ENCODE measurements at places on chromosomes 3 and 15.

DNA sequence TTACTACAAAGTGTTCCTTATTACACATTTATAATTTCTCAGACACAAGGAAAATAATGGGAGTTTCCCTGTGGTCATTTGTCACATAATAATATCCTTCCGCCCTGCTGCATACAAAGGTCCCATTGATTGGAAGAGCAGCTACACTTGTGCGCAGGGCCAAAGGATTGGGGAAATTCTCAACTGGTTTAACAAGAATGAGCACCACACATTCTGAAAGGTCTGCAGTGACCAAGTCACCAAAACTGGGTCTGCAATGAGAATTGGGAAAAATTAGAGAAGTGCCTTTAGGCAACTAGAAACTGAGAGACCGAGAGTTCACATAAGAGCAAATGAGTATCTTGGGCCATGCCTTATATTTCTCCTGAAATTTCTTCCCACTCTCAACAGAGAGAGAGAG lies 98.2 kb upstream of the NR2F2 start:
- DNase-seq = no peak

DNA sequence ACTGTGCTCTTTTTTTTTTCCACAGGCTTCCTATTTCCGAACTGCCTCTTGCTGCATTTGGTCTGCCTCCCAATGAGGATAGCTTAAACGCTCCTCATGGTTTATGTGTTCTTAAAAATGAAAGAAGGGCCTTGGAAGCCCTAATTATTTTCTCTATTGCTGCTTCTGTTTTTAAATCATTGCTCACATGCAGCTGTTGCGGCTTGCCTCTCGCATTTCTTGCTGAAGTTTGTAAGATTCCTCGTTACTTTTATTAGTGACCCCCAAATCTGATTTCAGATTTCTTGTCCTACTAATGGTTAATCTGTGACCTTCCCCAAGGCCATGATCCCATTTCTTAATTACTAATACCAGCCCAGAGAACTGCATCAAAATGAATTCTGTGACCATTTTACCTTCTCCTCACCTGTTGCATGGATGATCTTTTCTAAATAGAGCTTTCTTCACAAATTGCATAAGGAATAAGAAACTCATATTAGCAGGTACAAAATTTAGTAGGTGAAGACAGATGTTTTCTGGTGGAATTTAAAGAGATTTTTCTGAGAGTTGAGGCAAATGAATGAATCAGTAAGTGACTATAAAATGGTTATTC lies 1.8 kb downstream of the UBE2E1 start:
- DNase-seq = no peak

- DNase-seq = no peak
Measured at GRCh38 chr3:97959872-97960271, 12.4 kb downstream of the RIOX2 start.

DNA sequence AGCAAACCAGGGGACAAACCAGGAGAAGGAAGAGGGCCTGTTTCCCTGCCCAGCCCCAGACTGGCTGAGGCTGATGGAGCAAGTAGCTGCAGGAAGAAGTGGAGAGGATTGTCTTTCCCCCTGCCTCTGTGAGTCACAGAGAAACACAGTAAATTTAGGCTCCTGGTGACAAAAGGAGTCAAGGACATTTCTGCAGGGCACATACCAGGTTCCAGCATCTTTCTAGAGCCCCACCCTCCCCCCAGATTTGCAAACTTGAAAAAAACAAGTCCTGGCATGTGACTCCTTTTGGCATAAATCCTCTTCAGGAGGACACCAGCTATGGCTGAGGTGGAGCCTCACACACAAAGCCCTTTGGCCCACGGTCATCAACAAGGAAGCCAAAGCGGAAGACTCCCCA lies 17.8 kb downstream of the PLD1 start:
- DNase-seq = no peak

DNA sequence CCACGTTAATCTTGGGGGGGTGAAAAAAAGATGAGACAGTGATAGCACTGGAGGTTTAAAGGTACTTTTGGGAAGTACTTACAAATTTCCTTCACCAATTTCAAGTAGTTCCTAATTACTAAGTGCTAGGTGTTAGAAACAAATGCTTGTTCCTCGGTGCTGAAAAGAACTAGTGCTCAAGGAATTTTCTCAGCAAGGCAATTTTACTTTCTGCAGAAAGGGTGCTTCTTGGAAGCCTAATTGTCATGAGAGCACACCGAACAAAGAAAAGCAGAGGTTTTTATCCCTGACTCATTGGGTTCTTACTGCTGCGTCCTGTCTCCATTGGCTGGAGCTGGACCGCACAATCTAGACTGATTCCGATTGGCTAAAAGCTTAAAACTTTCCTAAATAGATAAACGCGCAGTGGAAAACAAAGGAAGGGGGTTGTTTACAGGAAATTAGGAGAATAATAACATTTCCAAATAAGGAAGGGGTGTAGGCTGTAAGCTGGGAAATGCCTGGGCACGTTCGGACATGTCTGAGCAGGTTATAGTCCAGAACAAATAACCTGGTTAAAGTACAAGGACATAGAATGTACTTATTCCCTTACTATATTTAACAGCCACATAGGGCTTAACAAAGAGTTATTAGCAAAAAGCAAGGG lies 49.6 kb downstream of the CHD2 start:
- no peak for DNase-seq

- DNase-seq = no peak
Measured at GRCh38 chr3:196774191-196774820, 34.6 kb downstream of the PAK2 start.

GRCh38 chr3:173800154-173800553 lies 402.6 kb downstream of the NLGN1 start:
- no peak for DNase-seq

GRCh38 chr3:107660306-107660976 lies 137.7 kb downstream of the BBX start:
- peak; percentile 9 for DNase-seq

DNA sequence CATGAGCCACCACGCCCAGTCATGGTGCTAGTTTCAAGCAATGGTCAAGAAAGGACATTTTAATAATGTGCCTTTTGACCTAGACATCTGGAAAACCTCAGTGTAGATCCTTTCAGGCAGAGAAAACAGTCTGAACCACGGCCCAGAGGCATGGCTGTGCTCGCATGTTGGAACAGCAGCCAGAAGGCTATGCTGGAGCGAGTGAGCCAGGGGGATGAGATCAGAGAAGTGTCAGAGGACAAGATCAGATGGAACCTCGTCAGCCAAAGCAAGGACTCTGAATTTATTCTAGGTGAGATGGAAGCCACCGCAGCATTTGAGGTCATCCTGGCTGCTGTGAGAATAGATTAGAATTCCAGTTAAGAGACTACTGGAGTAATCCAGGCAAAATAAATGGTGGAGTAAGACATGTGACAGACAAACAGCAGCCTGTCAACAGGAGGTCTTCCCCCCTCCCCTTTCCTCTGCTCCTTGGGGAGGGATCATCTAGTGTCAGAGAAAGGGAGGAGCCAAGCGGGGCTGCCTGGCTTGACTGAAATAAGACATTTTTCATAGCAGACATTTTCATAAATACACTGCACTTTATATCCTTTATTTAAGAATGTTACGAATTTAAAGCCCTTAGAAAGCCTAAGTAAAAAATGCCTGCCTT lies 40.4 kb upstream of the ACKR4 start:
- no peak for DNase-seq

GRCh38 chr3:99755831-99756230 lies 61.8 kb upstream of the CMSS1 start:
- DNase-seq = no peak

DNA sequence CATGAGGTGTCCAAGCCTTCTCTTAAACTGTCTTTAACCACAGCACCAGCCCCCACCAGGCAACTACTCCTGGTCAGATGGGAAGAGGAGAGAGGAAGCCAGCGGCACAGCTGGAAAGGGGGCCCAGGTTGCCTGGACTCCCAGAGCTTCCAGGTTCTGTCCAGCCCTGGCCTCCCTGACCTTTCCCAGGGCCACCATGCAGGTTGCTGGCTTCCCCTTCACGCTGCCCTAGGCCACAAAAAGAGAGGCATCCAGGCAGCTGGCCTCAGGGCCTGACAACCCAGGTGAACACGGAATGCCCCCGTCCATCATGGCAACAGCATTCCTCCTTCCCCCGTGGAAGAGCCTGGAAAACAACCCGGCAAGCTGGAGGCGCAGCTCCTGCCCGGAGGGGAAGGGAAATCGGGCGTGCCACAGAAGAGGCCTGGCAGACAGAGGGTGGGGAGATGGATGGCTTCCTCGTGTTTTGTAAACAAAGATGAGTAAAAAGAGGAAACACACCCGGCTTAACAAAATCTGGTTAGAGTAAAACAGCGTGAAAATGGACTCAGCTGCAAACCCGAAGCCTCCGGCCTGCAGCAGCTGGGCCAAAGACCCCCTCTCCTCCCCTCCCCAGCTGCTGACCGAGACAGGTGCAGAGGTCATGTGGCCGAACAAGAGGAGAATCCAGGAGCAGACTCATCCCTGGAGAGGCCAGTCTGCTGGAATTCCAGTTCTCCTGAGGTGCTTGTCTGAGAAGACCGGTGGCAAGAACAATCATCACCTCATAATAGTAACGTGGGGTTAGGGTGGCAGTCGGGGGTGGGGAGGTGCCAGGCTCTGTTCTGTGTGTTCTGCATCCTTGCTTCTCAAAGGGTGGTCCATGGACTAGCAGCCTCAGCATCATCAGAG lies 15.5 kb downstream of the BMF start:
- no peak for DNase-seq

All from CD4-positive, alpha-beta T cell treated with Interleukin-6 at 100 ng/mL for 8 hours (primary cell).